ENCODE measurements at places on chromosomes 11 and 22. TPM values are rescaled to one million over a fixed set of nuclear protein-coding genes. Genes with fewer than 3 reads are reported as not detected.
A peak's percentile ranks its signal among the peaks of the same experiment; 100 is the strongest.

GRCh38 chr11:59172345-59173079 lies 580 bp downstream of the DTX4 start:
- DNase-seq: no peak

- DNase-seq: no peak
Observed at GRCh38 chr11:65366340-65366773, 11.8 kb downstream of the TIGD3 start.

The FERMT3 gene
- total RNA-seq: 231 TPM

The NXPE2 gene
- not detected for total RNA-seq

- no peak for DNase-seq
Observed at GRCh38 chr11:102260241-102260640, 57.0 kb upstream of the BIRC3 start.

DNA sequence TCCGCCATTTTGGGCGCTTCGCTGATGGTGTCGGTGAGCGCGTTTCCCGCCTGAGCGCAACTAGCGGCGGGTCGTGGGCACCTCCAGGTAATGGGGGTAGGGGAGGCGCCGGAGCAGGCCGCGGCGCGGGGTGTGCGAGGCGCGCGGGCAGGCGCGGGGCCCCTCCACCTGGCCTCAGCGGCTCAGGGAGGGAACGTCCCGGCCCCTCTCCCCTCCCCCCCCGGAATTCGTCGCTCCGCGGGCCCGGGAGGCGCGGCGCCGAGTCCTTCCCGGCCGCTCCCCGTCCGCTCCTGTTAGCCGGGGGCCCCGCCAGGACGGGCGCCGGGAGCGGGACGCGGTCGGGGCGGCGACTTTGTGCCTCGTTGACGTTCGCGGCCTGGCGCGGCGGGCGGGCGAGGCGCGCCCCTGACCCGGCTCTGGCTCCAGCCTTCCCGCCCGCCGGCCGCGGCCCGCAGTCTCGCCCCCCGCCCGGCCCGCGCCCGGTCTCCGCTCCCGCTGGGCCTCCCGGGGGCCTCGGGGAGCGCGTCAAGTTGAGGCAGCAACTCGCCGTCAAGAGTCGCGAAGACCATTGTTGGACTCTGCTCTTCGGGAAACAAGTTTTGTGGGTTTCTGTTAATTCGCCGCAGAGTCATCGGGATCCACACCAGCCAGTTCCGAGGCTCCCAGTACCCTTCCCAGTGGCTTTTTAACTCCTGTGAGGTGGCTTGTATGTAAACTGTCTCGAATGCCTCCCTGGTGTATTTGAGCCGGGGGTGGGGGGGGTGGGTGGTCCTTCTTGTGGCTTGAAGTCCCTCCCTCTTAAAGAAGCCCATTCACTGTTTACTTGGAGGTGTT lies at the start of gene PPP6R3:
TSS of gene PPP6R3 (plus strand) at position 12 of the 834 bp plus-strand sequence. CDS start 76,913 bp downstream, outside the sequence.
- DNase-seq: no peak

- no peak for DNase-seq
Observed at GRCh38 chr11:61969391-61969758, 1.9 kb upstream of the FTH1 start.

The DDB1 gene
- 181 TPM for total RNA-seq

DNA sequence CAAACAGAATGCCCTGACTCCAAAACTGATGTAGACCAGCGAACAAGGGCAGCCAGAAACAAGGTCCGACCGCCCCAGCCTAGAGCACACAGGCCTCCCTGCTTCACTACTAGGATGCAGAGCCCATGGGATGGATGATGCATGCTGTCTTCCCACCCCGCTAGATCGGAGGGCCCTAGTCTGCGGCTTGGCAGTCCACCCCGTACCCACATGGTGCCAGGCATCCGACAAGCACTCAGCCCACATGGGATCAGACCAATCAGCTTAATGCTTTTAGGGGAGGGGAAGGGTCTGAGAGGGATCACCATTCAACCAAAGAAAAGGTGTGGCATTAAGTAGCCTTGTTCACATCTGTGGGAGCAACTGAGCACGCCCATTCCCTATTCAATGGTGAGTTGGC lies 30.6 kb downstream of the PISD start:
- no peak for DNase-seq

The CCDC81 gene
- 0.39 TPM for total RNA-seq

- DNase-seq: no peak
Observed at GRCh38 chr11:18696638-18697225, 1.8 kb upstream of the TMEM86A start.

DNA sequence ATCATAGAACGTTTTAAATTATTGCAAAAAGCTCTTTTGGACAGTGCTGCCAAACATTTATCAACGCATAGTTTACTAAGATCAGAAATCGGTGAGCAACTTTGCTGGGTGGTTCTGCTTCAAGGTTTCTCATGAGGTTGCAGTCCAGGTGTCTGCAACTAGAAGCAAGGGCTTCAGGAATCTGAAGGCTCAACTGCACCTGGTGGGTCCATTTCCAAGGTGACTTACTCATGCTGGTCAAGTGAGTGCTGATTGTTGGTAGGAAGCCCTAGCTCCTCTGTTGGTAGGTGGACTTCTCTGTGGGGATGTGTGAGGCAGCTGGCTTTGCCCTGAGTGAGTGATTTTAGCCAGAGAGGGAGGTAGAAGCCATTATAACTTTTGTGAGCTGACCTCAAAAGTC lies 22.5 kb downstream of the ARHGEF12 start:
- no peak for DNase-seq

The NLRP6 gene
- 32.1 TPM for total RNA-seq

DNA sequence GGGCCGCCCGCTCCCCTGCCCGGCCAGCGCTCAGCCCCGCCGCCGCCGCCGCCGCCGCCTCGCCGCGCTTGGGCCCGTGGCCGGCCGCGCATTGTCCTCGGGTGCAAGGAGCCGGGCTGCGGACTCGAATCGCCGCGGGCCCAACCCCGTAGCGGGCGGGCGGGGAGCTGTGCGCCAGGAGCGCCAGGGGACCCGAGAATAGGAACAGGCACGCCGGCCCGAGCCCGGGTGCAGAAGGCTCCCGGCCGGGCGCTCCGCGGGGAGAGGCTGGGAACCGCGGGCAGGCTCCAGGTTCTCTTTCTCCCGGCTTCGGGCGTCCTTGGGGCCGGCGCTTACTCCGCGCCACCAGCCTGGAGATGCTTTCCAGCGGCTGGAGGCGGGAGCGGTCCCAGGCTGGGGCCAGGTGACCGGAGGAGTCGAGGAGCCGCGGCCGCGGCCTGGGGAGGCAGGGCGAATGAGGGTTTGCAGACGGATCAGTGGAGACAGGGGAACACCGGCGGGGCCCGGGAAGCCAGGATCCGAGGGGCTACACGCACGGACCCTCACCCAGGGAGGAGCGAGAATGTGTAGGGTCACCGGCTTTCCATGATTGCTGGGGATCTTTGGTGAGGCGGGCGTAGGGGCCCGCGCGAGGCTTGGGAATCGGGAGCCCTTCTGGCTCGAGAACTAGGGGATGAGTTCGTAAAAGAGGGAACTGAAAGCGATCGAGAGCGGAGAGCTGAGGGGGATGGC lies 726 bp downstream of the PKNOX2 start:
- peak; percentile 43 for DNase-seq

- no peak for DNase-seq
Observed at GRCh38 chr11:128765571-128766549, 72.0 kb downstream of the FLI1 start.

DNA sequence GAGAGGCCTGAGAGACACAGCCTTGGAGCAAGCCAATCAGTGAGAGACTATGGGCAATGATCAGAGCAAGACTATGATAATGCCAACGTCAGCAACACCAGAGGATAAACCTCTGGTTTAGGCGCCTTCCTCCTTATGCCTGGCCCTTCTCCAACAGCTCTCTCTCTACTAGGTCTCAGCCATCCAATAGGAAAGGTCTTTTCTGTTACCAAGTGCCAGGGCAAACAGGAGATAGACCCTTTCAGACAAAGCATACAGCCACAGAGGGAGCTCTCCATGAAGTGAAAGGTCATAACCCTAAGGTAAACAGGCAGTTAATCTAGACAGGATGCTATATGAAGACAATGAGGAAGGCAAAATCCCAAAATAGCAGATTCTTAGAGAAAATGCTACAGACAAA lies 9.5 kb downstream of the STK33 start:
- DNase-seq: no peak

The APOL6 gene
- 68.0 TPM for total RNA-seq

The CASP4 gene
- total RNA-seq: 115 TPM

DNA sequence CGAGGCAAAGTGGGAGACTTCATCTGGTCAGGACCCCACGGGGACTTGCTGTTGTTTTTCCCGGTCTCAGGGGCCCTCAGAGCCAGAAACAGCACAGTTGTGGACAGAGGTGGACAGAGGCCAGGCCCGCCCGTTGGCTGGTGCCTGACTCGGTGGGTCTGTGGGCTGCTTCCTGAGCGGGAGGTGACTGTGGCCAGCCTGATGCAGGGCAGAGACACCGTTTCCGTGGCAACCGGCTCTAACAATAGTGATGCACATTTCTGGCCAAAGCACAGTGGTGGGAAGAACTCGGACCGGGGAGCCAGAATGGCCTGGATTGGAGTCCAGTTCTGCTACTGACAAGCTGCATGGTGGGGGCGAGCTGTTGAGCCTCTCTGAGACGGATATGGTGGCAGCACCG lies 58.7 kb upstream of the ATXN10 start:
- DNase-seq: no peak

DNA sequence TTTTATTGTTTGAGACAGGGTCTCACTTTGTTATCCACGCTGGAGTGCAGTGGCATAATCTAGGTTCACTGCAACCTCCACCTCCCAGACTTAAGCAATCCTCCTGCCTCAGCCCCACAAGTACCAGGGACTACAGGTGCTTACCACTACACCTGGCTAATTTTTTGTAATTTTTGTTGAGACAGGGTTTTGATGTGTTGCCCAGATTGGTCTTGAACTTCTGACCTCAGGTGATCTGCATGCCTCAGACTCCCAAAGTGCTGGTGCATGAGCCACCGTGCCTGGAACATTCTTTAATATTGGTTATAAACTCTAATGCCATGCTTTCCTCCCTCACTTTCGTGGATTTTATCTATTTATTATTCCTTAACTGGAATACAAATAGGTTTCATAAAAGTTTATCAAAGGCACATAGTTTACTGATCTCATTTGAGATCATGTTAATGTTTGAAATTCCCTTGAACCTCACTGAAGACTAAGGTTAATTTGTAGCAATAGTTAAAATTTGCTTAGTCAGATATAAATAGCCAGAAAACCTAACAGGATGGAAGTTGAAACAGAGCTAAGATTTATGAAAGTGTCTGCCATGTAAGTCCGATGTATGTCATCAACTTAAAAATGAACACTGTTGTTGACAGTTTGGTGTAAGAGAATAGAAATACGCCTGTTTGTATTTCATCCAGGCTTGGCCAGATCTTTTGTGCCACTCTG lies 27.6 kb downstream of the KDM2A start:
- DNase-seq: no peak

DNA sequence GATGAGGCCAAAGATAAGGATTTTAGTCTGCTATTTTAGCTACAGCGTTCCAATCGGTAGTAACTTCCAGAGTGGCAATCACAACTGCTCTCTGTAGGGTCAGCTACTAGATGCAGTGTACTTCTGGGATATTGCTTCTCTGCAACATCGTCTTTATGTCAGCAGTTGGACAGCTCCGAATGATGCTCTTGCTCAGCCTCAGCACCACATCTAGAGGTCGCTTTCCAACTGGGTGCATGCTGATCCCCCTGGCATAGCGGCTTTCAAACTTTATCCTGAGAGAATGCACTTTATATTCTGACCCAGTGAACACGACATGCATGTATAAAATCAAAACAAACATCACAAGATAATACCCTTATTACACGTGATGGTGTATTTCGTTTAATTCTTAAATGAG lies 219.6 kb downstream of the C11orf87 start:
- no peak for DNase-seq

The GPHA2 gene
- total RNA-seq: not detected

DNA sequence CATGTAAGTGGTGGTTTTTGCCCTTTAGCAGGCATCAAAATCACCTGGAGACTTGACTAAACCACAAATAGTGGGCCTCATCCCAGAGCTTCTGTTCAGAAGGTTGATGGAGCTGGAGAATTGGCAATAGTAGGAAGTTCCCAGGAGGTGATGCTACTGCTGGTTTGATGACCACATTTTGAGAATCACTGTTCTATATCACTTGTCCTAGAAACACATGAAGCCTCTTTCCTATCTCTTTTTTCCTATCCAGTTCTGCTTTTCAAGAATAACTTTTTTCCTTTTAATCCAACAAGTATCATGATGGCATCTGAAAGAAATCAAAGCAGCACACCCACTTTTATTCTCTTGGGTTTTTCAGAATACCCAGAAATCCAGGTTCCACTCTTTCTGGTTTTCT lies at the start of gene OR5D13:
TSS of gene OR5D13 (plus strand) at position 301 of the 400 bp plus-strand sequence. CDS start at position 301, 0 bp downstream.
- DNase-seq: no peak

DNA sequence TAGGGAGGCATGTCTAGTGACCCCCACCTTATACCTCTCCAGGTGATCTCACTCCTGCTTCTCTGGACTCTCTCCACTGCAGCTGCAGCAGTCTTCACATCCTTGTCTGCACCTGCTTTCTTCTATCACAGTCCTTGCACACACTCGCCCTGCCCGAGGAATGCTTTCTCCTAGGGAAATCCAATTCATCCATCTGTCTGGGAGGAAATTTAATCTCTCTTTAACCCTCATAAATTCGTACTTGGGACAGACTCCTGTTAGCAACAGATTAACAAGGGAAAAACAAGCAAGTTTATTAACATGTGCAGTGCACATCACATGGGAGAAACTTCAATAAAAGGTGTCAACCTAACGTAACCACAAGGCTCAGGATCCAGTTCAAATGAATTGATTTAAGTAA lies 11.3 kb upstream of the RCN1 start:
- DNase-seq: no peak

The CACNA1I gene
- 17.3 TPM for total RNA-seq

GRCh38 chr11:67114275-67114896 lies 4.7 kb upstream of the KDM2A start:
- peak; percentile 10 for DNase-seq

DNA sequence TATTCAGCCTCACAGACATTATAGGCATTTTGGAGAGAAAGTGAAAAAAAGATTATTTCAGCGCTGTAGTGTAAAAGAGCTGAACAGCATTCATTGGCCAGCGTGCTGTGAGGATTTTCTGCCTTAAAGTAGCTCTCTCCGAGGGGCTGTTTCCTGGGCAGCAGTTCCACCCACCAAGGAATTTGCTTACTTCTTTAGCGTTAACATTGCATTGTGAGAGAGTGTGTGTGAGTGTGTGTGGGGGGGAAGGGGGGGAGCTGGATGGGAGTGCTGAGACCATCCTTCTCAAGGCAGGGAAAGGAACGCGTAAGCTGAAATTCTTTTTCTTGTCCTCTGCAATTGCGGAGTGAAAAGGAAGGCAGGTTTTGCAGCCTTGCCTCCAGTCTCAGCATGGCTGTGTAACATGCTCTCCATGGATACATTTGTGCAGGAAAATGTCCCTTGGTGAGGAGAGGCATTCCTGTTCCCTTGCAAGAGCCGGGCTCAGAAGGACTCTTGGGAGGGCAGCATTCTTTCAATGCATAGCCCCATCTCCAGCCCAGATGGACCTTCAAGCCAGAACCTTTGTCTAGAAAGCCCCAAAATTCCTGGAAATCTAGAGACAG lies 159.9 kb upstream of the NAV2 start:
- DNase-seq: no peak

- DNase-seq: peak; percentile 20
Observed at GRCh38 chr11:2565447-2566222, 120.8 kb downstream of the KCNQ1 start.

The DUSP18 gene
- total RNA-seq: 10.5 TPM

GRCh38 chr22:17580441-17581031 lies 17.2 kb downstream of the SLC25A18 start:
- DNase-seq: no peak

GRCh38 chr11:110319501-110319900 lies 23.1 kb upstream of the RDX start:
- no peak for DNase-seq

All from activated naive CD8-positive, alpha-beta T cell treated with anti-CD3 and anti-CD28 coated beads, Interleukin-2, amount 10 ng/mL, durations not matched to agents 7 days and 5 days (primary cell).